Keratinocyte (primary cell): ENCODE measurements at places on chromosomes 2 and 18. TPM values are rescaled to one million over a fixed set of nuclear protein-coding genes. Genes with fewer than 3 reads are reported as not detected.

DNA sequence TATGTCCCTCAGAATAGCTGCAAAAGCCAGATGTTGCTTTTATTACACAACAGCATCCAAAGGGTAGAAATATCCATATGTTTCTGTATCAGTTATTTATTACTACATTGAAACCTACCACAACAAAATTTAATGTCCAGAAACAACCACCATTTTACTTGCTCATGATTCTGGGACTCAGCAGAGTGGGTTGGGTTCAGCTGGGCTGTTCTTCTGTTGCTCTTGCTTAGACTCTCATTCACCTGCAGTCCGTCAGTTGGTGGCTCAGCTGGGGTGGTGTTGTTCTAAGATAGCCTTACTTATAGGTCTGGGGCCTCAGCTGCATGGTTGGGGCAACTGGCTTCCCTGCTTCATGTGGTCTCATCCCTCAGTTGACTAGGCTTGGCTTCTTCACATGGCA is 21.7 kb downstream of the AQP4 start:
- H3K4me3 ChIP-seq = no peak overlapping the region
- H3K27ac ChIP-seq = no peak overlapping the region
- H3K4me1 ChIP-seq = no peaks in the 10 kb centered on the region
- no peaks in the 10 kb centered on the region for H3K27me3 ChIP-seq
- no peak for DNase-seq

DNA sequence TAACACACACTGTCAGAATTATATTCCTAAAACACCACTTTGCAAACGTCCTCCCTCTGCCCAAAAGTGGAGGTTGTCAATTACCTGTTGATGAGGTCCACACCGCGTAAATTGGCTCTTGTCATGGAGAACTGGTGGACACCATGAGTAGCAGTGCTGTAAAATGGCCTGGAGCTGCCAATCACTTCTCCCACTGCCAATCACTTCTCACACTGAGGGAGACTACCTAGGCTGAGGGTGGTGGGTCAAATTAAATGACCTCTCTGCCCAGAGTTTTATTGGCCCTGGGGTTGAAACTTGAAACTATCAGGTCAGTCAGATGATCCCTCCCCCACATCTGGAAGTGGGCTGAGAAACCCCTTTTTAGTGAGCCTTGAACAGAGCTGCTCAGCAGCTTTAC is 89.6 kb downstream of the SOWAHC start:
- H3K36me3 ChIP-seq = no peaks in the 10 kb centered on the region
- no peak for DNase-seq

- no peaks in the 10 kb centered on the region for H3K36me3 ChIP-seq
- DNase-seq = no peak
- no peaks in the 10 kb centered on the region for H3K4me1 ChIP-seq
- H3K4me3 ChIP-seq = no peak within 1 kb of the TSS
Observed at GRCh38 chr2:233681521-233682099, at the start of gene UGT1A7. Gene UGT1A7, plus strand, starts transcription at chr2:233681901. Its CDS starts 37 bp downstream, at chr2:233681938.

Gene GKN2
- polyA plus RNA-seq = 0.08 TPM in 1 of 3 replicates, not detected in the others

Gene MARCO
- polyA plus RNA-seq = 0.06 to 0.17 TPM (median 0.13 TPM) in 3 replicates

- no peaks in the 10 kb centered on the region for H3K27me3 ChIP-seq
- DNase-seq = no peak
- no peaks in the 10 kb centered on the region for H3K4me1 ChIP-seq
Observed at GRCh38 chr2:16055848-16056580, 115.7 kb downstream of the MYCN start.
